ENCODE measurements at places on chromosomes 12 and 14. TPM values are rescaled to one million over a fixed set of nuclear protein-coding genes. Genes with fewer than 3 reads are reported as not detected.

DNA sequence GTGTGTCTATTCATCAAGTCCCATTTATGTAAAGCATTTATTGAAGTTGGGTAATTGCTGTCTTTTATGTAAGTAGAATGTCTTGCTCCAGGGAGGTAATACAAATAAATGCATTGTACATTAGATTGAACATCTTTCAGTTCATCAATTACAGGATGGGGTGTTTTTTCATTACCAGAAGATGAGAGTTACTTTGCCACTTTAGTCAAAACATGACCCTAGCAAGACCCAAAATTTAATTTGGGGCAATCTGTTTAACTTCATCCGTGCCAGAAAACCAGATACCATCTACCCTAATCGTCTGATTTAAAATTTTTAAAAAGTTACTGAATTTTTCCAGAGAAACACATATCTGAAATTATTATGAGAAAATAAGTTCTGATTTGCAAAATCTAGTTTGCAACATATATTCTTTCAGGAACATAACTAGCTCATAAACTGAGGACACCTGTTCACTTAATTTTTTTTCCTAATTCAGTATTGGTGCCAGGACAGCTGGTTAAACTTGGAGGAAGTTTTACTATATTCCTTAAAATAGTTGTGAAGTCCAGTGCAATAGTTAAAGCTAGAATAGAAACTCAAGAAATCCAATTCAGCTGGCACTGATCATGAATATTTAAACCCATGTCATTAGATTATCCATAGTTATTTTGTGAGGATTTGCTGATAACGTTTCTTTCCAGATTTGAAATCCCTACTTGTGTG is 114.5 kb downstream of the SRGAP1 start:
- H3K27me3 ChIP-seq, result no peaks in the 10 kb centered on the region
- H3K36me3 ChIP-seq, result no peaks in the 10 kb centered on the region
- H3K4me1 ChIP-seq, result no peaks in the 10 kb centered on the region
- no peak overlapping the region for H3K4me3 ChIP-seq

The LRTM2 gene
- total RNA-seq, result not detected

The TEAD4 gene
- total RNA-seq, result 133 TPM

The TMPRSS12 gene
- total RNA-seq, result not detected

The PPP1R36 gene
- 0.66 TPM for total RNA-seq

GRCh38 chr12:57519796-57520052 is 590 bp downstream of the DDIT3 start:
- H3K27ac ChIP-seq, result peak overlapping the region; percentile 90
- no peaks in the 10 kb centered on the region for H3K27me3 ChIP-seq

DNA sequence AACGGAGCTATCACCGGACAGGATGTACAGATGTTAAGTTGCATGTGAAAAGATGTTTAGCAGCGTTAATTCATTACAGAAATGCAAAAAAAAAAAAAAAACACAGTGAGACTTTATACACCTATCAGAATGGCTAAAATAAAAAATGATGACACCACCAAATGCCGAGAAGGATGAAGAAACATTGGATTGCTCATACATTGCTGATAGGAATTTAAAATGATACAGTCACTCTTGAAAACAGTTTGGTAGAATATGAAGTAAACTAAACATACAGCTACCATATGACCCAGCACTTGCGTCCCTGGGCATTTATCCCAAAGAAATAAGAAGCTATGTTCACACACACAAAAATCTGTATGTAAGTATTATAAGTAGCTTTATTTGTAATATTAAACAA is 574.1 kb downstream of the SLC16A7 start:
- no peak overlapping the region for H3K27ac ChIP-seq
- no peaks in the 10 kb centered on the region for H3K27me3 ChIP-seq
- H3K4me1 ChIP-seq, result no peaks in the 10 kb centered on the region
- H3K4me3 ChIP-seq, result no peak overlapping the region
- DNase-seq, result no peak
- no peaks in the 10 kb centered on the region for H3K36me3 ChIP-seq

The RFX4 gene
- total RNA-seq, result 0.57 TPM

DNA sequence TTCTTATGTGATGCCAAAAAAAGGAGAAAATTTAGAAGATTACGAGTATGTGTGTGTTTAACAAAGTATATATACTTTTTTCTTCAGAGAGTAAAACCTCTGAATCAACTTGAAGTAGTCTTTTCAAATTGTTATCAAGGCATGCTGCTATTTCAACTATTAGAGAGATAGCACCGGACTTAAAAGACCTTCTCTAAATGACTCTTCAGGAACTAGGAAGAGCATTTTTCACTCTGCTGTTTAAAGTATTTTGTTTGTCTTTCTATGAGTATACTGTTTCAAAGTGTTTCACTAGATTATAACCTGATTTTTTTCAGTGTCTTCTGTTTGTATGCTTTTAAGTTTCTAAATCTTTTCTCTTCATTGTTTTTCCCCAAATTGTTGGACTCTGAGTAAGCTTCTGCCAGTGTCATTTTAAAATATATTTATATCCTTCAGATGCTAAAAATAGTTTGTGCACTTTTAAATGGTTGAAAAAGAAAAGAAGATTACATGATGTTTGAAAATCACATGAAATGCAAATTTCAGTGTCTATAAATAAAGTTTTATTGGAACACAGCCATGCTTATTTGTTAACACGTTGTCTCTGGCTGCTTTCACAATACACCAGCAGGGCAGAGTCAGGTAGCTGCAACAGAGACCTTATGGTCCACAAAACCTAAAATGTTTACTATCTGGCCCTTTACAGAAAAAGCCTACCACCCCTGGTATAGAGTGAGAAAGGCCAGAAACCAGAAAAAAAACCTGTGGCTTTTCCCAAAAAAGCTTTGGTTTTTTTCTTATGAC is 21.3 kb downstream of the CRADD start:
- peaks cover 11% of the 10 kb centered on the region for H3K4me1 ChIP-seq
- H3K27ac ChIP-seq, result peak overlapping the region; percentile 78
- H3K36me3 ChIP-seq, result no peaks in the 10 kb centered on the region
- no peaks in the 10 kb centered on the region for H3K27me3 ChIP-seq

DNA sequence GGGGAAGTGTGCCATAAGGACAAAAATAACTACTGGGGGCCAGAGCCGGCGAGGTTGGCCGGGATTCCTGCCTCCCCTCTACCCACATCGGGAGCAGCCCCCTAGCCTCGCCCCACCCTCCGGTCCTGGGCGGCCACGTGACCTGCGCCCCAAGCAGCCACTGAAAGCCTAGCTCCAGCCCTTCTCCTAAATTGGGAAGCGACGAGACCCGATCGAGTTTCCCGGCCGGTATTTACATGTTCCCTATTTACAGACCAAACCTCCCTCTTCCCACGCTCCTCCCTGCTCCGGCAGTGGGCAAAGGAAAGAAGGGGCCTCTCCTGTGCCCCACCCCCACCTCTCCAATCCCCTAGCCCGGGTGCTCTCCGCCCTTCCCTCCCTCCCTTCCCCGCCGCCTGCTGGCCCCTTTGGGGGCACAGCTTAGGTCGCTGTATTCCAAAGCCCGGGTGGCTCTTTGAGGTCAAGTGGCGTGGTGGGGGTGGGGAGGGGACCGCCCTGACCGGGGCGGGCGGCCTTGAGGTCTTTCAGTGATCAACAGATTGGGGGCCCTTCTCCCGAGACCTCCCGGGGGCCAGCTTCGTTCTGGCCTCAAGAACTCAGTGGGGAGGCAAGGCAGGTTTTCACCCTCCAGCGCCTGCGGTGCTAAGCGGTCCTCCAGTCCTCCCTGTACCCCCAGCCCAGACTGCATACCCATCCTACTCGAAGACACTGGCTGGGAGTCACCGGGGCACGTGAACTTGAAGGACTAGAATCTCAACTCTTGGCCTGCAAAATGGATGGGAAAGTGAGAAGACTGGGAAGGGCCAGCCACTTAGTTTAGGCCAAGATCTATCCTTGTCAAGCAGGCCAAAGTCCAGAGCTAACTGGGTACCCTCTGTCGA is 6.3 kb upstream of the CTDSP2 start:
- H3K27me3 ChIP-seq, result no peaks in the 10 kb centered on the region
- peaks cover 13% of the 10 kb centered on the region for H3K4me1 ChIP-seq
- peak overlapping the region; percentile 60 for H3K4me3 ChIP-seq
- H3K27ac ChIP-seq, result no peak overlapping the region
- no peaks in the 10 kb centered on the region for H3K36me3 ChIP-seq
- DNase-seq, result peak; percentile 90

- no peaks in the 10 kb centered on the region for H3K4me1 ChIP-seq
- H3K4me3 ChIP-seq, result no peak overlapping the region
- no peaks in the 10 kb centered on the region for H3K36me3 ChIP-seq
- H3K27ac ChIP-seq, result no peak overlapping the region
Observed at GRCh38 chr12:122813310-122813713, 21.9 kb upstream of the HIP1R start.

The TBX3 gene
- total RNA-seq, result 0.07 TPM

The HCAR1 gene
- 0.07 TPM for total RNA-seq

DNA sequence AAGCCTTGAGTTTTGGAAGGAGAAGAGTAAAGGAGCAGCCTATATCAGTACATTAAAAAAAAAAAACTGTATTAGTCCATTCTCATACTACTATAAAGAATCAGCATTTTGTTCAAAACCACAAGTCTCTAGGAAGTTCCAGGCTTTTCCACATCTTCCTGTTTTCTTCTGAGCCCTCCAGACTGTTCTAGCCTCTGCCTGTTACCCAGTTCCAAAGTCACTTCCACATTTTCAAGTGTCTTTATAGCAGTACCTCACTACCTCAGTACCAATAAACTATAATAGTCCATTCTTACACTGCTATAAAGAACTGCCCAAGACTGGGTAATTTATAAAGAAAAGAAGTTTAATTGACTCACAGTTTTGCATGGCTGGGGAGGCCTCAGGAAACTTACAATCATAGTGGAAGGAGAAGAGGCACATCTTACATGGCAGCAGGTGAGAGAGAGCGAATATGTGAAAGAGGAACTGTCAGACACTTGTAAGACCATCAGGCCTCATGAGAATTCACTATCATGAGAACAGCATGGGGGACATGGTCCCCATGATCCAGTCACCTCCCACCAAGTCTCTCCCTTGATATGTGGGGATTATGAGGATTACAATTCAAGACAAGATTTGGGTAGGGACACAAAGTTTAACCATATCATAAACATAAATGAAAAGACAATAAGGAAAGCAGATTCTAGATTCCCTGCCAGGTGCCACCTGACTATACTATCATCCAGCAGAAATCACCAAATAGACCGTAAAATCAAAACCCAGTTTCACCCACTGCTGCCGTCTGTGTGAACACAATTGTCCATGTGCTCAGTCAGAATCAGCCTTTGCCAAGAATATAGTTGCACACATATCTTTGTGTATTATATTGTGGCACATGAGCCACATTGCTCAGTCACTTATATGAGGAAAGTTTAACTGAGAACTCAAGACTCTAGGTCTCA is 27.8 kb downstream of the TOGARAM1 start:
- H3K27me3 ChIP-seq, result no peaks in the 10 kb centered on the region
- no peak for DNase-seq
- no peaks in the 10 kb centered on the region for H3K4me1 ChIP-seq
- no peak overlapping the region for H3K27ac ChIP-seq
- H3K36me3 ChIP-seq, result no peaks in the 10 kb centered on the region

- H3K27me3 ChIP-seq, result no peaks in the 10 kb centered on the region
- H3K4me1 ChIP-seq, result no peaks in the 10 kb centered on the region
- no peak overlapping the region for H3K27ac ChIP-seq
- no peak overlapping the region for H3K4me3 ChIP-seq
Observed at GRCh38 chr14:104871145-104871655, 6.1 kb downstream of the CEP170B start.

DNA sequence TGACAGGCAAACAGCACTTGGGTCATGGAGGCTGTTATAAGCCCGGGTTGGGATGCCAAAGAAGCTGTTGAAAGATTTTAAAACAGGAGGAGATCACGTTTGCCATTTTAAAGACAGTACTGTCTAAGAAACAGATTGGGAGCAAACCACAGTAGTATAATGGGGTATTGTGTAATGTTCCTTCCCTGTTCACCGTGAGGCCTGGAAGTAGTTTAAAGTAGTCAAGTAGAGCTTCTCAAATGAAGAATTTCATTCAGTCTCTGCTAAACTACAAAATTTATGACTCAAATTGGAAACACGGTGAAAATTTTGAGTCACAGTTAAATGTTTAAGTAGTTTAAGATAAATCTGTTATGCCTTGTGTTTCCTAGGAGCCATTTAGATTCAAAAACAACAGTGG is 35.8 kb downstream of the ATP2A2 start:
- H3K4me3 ChIP-seq, result no peak overlapping the region
- no peaks in the 10 kb centered on the region for H3K27me3 ChIP-seq
- H3K4me1 ChIP-seq, result no peaks in the 10 kb centered on the region
- H3K27ac ChIP-seq, result no peak overlapping the region
- DNase-seq, result no peak

- no peak for DNase-seq
- no peaks in the 10 kb centered on the region for H3K36me3 ChIP-seq
- no peaks in the 10 kb centered on the region for H3K4me1 ChIP-seq
- H3K27ac ChIP-seq, result no peak overlapping the region
- no peak overlapping the region for H3K4me3 ChIP-seq
Observed at GRCh38 chr14:52825085-52825484, 33.7 kb upstream of the GNPNAT1 start.

The MRPL42 gene
- total RNA-seq, result 112 TPM

The SMIM41 gene
- not detected for total RNA-seq

The TPH2 gene
- total RNA-seq, result 0.66 TPM

DNA sequence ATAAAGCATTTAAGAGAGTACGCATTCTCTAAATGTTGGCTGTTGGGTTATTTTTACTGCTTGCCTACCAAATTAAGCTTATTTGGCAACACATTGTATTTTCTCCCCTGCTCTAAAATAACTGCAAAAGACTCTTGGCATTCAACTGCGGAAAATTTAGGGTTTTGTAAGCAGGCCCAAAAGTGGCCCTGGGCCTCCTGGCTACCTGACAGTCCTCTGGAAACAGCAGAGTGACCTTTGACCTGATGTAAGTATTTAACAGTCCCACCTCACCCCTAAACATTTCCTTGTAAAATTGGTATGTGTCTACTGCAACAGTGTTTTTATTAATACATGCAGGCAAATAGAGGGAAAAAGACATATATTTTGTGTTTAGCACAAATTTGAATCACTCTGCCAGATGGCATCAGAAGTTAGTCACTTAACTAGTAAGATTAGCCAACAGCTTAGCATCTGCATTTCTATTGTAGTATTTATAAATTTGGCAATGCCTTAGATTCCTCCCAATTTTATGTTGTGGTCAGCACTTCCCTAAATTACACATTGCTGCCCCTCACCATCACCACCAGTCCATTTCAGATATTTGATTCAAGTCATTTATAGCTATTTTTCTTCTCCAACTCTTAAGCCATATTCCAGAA is 11.2 kb downstream of the LLPH start:
- H3K27ac ChIP-seq, result no peak overlapping the region
- no peak for DNase-seq
- no peak overlapping the region for H3K4me3 ChIP-seq
- no peaks in the 10 kb centered on the region for H3K4me1 ChIP-seq
- peaks cover 24% of the 10 kb centered on the region for H3K36me3 ChIP-seq

The LMNTD1 gene
- total RNA-seq, result not detected

GRCh38 chr12:2692080-2692479 is 102.7 kb upstream of the FKBP4 start:
- no peaks in the 10 kb centered on the region for H3K4me1 ChIP-seq
- no peaks in the 10 kb centered on the region for H3K27me3 ChIP-seq
- H3K27ac ChIP-seq, result no peak overlapping the region
- DNase-seq, result peak; percentile 25
- no peaks in the 10 kb centered on the region for H3K36me3 ChIP-seq
- H3K4me3 ChIP-seq, result peak overlapping the region; percentile 78

Data from H9 (cell line).